Neural crest cell (in vitro differentiated cells): ENCODE measurements at places on chromosomes 3 and 15.

GRCh38 chr15:54011656-54012055, 33.4 kb downstream of the UNC13C start:
- no peak overlapping the region for H3K4me3 ChIP-seq
- no peak overlapping the region for H3K27ac ChIP-seq
- no peaks in the 10 kb centered on the region for H3K4me1 ChIP-seq

DNA sequence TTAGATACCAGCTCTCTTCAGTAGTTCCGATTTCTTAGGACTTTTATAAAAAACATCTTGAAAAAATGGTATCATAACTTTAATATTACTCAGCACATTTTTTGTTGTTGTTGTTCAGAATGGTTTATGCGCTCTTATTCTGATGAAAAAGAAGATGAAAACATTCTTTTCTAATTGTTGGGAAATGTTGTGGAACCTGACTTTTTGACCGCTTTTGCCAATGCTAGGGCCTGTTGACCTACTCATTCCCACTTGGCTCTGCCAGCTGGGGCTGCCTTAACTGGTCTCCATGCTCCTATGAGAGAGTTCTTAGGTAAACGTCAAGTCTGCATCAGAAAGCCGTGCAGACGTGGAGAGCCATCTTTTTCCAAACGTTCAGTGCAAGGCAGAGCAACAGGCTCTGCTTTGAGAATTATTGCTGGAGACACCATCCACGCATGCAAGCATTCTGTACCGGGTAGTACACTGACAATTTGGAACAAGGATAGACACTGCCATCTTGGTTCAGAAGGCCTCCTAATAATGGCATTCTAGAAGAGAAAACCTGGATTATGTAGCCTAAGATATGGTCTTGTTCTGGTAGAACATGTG, 176.8 kb downstream of the GHSR start:
- H3K27me3 ChIP-seq: no peaks in the 10 kb centered on the region
- no peak overlapping the region for H3K27ac ChIP-seq
- H3K4me3 ChIP-seq: no peak overlapping the region

GRCh38 chr3:128436214-128436613, 30.5 kb downstream of the DNAJB8 start:
- H3K27ac ChIP-seq: no peak overlapping the region
- H3K27me3 ChIP-seq: peaks cover 88% of the 10 kb centered on the region
- DNase-seq: no peak
- H3K36me3 ChIP-seq: no peaks in the 10 kb centered on the region
- no peak overlapping the region for H3K4me3 ChIP-seq
- peaks cover 11% of the 10 kb centered on the region for H3K4me1 ChIP-seq

DNA sequence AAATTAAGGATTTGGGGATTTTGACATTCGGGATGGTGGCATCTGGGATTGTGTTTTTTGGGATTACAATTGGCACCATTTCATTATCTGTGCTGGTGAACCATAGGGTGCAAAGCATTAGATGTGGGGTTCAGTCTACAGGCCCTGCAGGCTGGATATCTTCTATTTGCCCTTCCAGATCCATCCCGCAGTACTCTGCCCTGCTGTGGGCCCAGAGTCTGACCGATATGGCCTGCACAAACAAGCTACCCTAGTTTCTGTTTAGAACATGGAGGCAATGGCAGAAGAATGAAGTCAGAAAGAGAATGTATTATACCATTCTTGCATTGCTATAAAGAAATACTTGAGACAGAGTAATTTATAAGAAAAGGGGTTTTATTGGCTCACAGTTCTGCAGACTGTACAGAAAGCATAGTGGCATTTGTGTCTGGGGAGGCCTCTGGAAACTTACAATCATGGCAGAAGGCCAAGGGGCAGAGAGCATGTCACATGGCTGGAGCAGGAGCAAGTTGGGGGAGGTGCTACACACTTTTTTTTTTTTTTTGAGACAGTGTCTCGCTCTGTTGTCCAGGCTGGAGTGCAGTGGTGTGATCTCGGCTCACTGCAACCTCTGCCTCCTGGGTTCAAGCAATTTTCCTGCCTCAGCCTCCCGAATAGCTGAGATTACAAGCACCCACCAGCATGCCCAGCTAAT, 93.7 kb downstream of the NCEH1 start:
- no peak overlapping the region for H3K27ac ChIP-seq
- no peaks in the 10 kb centered on the region for H3K4me1 ChIP-seq
- H3K4me3 ChIP-seq: no peak overlapping the region
- H3K36me3 ChIP-seq: no peaks in the 10 kb centered on the region
- DNase-seq: no peak
- H3K27me3 ChIP-seq: no peaks in the 10 kb centered on the region

DNA sequence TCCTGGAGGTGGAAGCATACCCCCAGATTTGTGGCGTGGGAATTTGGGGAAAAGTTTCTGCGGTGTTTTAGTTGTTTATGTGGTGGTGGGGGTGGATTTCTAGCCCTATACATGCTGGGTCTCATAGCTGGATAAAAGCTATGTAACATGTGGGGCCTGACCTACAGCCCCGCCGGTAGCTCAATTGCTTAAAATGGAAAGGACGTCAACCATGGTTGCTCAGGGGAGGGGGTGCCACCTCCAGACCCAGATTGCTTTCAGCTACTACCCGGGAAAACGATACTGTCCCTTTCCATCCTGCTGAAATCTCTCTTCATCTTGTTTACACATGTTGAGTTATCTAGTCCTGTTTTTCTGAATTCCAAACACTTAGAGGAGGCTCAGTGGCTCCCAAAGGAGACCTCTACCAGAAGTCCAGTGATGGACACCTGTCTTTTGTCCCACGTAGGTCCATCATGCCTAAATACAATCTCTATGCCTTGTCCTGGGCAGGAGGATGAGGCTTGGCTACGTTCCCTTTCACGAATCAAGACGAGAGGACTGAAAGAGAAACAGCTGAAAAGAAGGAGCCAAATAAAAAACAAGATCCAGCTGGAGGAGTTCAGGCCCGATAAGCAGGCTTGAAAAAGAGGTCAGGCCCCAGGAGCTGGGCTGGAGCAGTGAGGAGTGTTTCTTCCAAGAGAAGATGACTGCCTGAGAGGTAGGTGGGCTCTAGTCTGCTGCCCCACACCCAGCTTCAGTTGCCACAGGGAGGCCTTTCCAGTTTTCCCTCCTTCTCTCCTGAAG, 72.1 kb upstream of the TPRG1 start:
- H3K4me1 ChIP-seq: peaks cover 7% of the 10 kb centered on the region
- H3K4me3 ChIP-seq: no peak overlapping the region
- no peaks in the 10 kb centered on the region for H3K27me3 ChIP-seq

GRCh38 chr3:183161552-183162336, 790 bp downstream of the LAMP3 start:
- peaks cover 9% of the 10 kb centered on the region for H3K4me1 ChIP-seq
- H3K27ac ChIP-seq: no peak overlapping the region
- H3K27me3 ChIP-seq: peaks cover 38% of the 10 kb centered on the region
- peak overlapping the region; percentile 79 for H3K4me3 ChIP-seq
- no peaks in the 10 kb centered on the region for H3K36me3 ChIP-seq

- no peak overlapping the region for H3K27ac ChIP-seq
- H3K4me1 ChIP-seq: peaks cover 39% of the 10 kb centered on the region
- DNase-seq: no peak
Observed at GRCh38 chr3:115626721-115627120, 3.4 kb downstream of the GAP43 start.

GRCh38 chr3:186722457-186722856, 5.3 kb downstream of the KNG1 start:
- H3K36me3 ChIP-seq: no peaks in the 10 kb centered on the region
- DNase-seq: no peak
- no peaks in the 10 kb centered on the region for H3K4me1 ChIP-seq

- no peak for DNase-seq
- no peaks in the 10 kb centered on the region for H3K27me3 ChIP-seq
- H3K4me3 ChIP-seq: no peak overlapping the region
- H3K36me3 ChIP-seq: no peaks in the 10 kb centered on the region
- H3K4me1 ChIP-seq: no peaks in the 10 kb centered on the region
Observed at GRCh38 chr15:26394801-26395200, 378.1 kb downstream of the GABRB3 start.

- H3K4me1 ChIP-seq: no peaks in the 10 kb centered on the region
- DNase-seq: no peak
- H3K4me3 ChIP-seq: no peak overlapping the region
- H3K27ac ChIP-seq: no peak overlapping the region
- no peaks in the 10 kb centered on the region for H3K27me3 ChIP-seq
Observed at GRCh38 chr3:43132870-43133636, 27.2 kb upstream of the POMGNT2 start.

DNA sequence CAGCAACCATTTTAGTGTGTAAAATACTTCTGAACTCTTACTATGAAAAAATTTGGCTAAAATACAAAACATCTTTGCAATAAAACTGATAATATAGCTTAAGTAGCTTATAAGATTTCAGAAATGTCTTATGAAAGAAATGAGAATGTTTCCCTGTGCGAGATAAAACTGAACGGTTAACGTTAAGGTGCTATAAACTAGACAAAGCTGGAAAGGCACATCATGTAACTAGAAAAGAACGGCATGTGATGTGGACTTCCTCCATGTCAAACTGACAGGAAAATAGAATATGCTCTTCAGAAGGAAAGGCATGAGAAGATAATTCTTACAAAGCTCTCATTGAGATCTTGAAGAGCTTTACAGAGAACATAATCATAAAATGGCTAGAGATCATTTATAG, 36.5 kb downstream of the NCK1 start:
- no peak for DNase-seq
- no peak overlapping the region for H3K27ac ChIP-seq
- peaks cover 30% of the 10 kb centered on the region for H3K36me3 ChIP-seq
- peaks cover 20% of the 10 kb centered on the region for H3K4me1 ChIP-seq

GRCh38 chr15:71110405-71111180, 4.7 kb upstream of the THSD4 start:
- no peaks in the 10 kb centered on the region for H3K36me3 ChIP-seq
- peaks cover 28% of the 10 kb centered on the region for H3K4me1 ChIP-seq
- peaks cover 4% of the 10 kb centered on the region for H3K27me3 ChIP-seq
- DNase-seq: no peak

DNA sequence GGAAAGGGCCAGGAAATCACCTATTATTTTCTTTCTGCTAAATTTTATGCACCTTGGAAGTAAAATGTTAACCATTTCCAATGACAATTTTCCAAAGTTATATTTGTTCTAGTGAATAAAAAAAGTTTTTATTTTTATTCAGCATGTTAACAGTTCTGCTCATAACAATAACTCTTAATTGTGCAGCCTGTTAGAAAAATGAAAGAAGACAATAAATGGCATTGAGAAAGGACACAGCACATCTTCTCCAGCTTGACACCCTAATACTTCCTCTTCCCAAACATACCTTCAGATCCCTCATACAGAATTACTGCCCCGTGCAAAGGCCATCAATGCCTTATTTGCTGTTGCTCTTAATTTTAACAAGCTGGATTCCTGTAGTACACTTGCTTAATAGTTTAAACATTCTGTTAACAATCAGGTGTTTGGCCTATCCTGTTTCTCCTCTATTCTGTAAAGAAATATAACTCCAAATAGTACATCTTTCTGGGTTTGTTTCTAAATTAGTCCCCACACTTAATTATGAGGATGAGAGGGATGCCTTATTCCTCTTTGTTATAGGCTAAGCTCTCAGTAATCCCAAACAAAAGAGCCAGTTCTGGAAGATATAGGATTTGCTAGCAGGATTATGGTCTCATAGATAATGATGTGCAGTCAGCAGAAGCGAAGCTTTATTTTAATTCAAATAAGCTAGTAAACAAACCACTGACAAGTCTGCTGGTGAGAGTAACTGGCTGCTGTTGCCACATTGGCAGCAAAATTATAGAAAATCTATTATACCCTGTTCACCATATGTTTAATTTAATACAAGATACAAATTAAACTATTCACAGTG, 19.2 kb upstream of the SOX2 start:
- H3K27me3 ChIP-seq: no peaks in the 10 kb centered on the region
- no peak overlapping the region for H3K4me3 ChIP-seq
- no peak for DNase-seq
- H3K36me3 ChIP-seq: peaks cover 2% of the 10 kb centered on the region

GRCh38 chr3:102193255-102193654, 241.6 kb upstream of the ZPLD1 start:
- no peak overlapping the region for H3K27ac ChIP-seq
- H3K4me1 ChIP-seq: no peaks in the 10 kb centered on the region
- H3K27me3 ChIP-seq: no peaks in the 10 kb centered on the region
- no peak overlapping the region for H3K4me3 ChIP-seq
- no peaks in the 10 kb centered on the region for H3K36me3 ChIP-seq

GRCh38 chr3:184643442-184643841, 68.4 kb downstream of the MAGEF1 start:
- H3K27me3 ChIP-seq: no peaks in the 10 kb centered on the region
- H3K27ac ChIP-seq: peak overlapping the region; percentile 86
- H3K4me1 ChIP-seq: peaks cover 18% of the 10 kb centered on the region
- no peak for DNase-seq

DNA sequence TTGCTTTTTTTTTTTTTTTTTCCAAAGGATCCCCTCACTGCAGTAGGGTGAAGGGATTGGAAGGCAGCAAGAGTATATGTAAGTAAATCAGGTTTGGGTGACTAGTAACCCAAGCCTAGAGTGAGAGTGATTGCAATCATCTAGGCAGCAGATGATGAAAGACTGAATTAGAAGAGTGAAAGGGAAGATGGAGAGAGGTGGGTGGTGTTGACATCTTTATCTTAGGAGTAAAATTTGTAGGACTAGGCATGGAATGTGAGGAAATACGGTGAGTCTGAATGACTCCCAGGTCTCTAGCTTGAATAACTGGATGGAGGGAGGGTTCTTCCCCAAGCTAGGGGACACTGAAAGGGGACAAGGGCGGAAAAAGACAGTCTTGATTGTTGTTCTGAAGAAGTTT, 63.4 kb downstream of the TPRG1 start:
- no peak overlapping the region for H3K4me3 ChIP-seq
- H3K4me1 ChIP-seq: no peaks in the 10 kb centered on the region
- no peak overlapping the region for H3K27ac ChIP-seq
- DNase-seq: no peak

GRCh38 chr15:85532689-85533088, 152.3 kb downstream of the AKAP13 start:
- no peak overlapping the region for H3K27ac ChIP-seq
- DNase-seq: no peak
- peaks cover 21% of the 10 kb centered on the region for H3K36me3 ChIP-seq
- H3K4me1 ChIP-seq: peaks cover 11% of the 10 kb centered on the region
- no peak overlapping the region for H3K4me3 ChIP-seq
- no peaks in the 10 kb centered on the region for H3K27me3 ChIP-seq

DNA sequence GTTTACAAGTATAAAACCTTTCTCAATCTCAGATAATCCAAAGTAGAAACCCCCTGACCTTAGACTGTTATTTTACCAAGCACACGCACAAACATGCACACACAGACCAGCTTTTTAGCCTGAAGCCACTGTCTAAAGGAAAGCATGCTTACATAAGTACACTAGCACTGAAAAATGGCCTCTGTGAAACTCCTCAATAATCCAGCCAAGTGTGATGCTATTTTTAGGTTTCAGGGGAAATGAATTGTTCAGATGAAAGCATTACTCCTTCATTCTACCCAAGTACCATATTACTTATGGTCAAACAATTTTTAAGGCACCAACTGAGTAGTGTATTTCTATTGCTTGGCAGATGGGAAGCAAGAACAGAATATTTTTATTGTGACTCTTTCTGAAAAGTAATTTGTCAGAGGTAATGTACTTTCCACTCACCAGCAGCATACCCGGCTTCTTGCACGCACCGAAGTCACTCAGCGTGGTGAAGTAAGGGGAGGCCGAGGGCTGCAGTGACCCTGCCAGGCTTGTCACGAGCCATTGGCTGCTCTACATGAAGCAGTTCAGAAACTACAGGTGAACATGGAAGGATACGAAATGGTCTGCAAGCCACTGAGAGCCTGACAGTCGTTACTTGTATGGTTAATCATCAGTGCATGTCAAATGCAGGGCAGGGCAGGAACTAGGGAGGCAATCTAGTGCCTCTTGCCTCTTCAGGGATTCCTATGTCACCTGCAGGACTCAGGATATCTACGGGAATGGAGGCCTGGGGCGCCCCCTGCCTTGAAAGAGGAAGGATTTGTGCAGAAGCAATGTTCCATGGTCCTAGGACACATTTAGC, 106.7 kb downstream of the GABRB3 start:
- no peak overlapping the region for H3K4me3 ChIP-seq
- H3K27ac ChIP-seq: no peak overlapping the region
- no peaks in the 10 kb centered on the region for H3K36me3 ChIP-seq
